Kidney (tissue), 22 donors: ENCODE measurements at places on chromosomes 4 and X. TPM values are rescaled to one million over a fixed set of nuclear protein-coding genes. Genes with fewer than 3 reads are reported as not detected.

The DACH2 gene
- polyA plus RNA-seq = 1.1 TPM

- no peak for DNase-seq
Measured at GRCh38 chrX:115584696-115585095, 23.7 kb downstream of the PLS3 start.

The CLRN2 gene
- polyA plus RNA-seq = not detected

DNA sequence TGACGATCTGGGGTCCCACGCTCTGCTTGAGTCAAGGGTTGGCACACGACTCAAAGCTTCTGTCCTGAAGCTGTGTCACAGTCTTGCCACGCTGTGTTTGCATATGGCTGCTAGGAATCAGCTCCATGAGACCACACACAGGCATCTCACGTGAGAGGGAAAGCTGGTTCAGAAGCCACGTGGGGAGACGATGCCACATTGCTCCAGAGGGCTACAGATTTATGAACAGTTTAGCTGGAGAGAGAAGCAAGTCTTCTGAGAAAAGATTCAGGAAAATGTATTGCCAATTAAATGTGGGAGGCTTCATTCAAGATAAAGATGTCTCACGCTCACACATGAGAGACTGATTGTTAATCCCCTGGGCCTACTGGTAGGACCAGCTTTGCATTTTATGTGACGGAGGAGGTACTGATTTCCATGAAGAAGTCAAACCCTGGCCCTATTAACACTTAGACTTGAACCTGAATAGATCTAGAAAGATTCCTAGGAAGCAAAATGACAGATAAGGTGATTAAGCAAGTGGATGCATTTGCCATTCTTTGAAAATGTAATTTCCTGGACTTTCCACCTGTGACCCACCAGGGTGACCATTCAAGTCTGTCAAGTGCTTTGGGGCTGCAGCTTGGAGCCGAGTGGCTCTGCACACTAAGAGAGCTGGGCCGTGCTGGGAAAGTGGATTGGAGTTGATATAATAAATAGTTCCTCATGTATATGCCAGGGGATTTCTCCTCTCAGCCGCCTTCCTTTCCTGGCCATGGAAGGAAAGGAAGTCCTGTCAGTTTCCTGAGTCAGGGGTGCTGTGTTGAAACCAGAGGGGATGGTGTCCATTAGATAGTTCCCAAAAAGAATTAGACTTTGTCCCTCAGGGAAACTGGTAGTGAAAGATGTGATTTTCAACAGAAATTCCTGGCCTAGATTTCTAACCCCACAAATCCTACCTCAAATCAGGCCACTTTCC lies 29.0 kb downstream of the ENPP6 start:
- no peak for DNase-seq

The SLC30A9 gene
- polyA plus RNA-seq = 52.3 TPM

The SLC16A2 gene
- 17.2 TPM for polyA plus RNA-seq

DNA sequence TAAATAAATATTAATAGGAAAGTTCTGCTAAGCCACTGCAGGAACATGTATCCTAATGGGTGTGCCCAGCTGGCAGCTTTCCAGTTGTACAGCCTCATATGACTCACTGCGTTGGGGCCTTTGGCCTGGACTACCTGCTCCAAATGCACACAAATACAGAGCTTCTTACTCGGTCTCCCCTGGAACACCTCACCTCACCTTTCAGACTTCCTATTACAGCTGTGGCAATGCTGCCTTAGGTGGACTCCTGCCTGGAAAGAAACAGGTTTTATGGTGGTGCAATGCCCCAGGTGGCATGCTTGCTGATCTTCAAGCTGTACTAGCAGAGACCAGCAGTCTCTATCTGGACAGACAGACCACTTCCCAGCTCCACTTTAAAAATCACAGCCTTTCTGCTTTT lies 85.7 kb upstream of the EXOC1L start:
- DNase-seq = peak; percentile 82

DNA sequence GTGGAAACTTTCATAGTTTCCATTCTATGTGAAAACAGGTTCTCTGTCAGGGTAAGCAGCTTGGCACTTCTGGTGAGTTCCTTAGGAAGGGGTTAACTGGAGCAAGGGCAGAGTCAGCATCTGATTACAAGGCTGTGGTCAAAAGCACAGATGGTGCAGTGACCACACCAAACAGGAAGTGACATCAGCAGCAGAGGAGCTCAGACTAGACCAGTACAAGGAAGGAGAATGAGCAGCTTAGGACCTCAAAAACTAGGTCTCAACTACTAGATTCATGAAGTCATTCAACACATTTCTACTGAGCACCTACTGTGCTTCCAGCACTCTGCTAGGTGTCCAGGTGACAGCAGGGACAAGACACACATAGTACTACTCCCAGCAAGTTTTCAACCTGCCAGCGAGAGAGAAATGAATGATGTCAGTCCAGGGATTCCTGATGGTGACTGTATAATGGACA lies 130.2 kb downstream of the AMELX start:
- DNase-seq = no peak

The MAGEC1 gene
- polyA plus RNA-seq = not detected

DNA sequence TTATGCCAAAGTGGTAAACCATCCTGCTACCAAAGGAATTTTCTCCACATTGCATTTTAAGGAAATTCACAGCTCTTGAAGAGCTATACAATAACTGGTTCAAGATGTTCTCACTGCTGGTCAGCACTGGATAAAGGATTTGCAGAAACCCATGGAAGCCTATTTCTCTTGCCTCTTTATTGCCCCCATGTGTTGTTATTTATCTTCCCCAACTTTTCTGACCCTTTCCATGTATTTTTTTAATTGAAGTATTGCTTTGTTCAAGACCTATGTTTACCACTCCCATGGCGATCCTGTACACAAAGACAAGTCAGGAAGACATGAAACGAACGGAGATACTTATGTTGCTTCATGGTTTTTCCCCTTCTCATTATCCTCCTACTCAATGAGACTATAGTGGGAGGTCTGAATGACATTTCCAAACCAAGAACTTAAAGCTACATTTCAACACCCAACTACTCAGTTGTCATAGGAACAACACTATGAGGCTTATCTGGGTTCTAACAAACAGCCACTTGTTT lies 566.4 kb upstream of the DIPK2B start:
- DNase-seq = no peak

GRCh38 chrX:13825178-13825762 lies 8.4 kb upstream of the GPM6B start:
- no peak for DNase-seq

- DNase-seq = peak; percentile 83
Measured at GRCh38 chr4:54539500-54540029, 118.2 kb upstream of the KIT start.

The TMEM31 gene
- polyA plus RNA-seq = not detected

DNA sequence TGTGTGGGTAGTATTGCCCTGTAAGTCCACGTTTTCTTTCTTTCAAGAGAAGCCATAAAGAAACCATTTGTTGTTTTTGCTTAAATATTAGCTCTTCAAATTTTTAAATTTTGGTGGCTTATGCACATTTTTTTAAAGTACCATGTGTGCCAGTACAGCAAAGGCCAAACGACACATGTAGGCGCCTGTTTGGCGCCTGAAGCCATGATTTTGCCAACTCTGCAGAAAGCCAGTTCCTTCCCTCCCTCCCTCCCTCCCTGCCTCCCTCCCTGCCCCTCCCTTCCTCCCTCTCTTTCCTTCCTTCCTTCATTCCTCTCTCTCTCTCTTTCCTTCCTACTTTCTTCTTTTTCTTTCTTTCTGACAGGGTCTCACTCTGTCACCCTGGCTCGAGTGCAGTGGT lies 65.9 kb upstream of the LIMCH1 start:
- no peak for DNase-seq

The OTC gene
- not detected for polyA plus RNA-seq

GRCh38 chr4:81040012-81040659 lies 9.6 kb downstream of the BMP3 start:
- DNase-seq = peak; percentile 72

GRCh38 chr4:124903995-124904722 lies 191.6 kb upstream of the ANKRD50 start:
- DNase-seq = peak; percentile 70

The TREX2 gene
- polyA plus RNA-seq = 0.67 TPM

GRCh38 chrX:149848855-149849254 lies 32.1 kb upstream of the MAGEA8 start:
- no peak for DNase-seq

The IL21 gene
- not detected for polyA plus RNA-seq

The MUC7 gene
- polyA plus RNA-seq = not detected

The ARSJ gene
- polyA plus RNA-seq = 3.6 TPM

- DNase-seq = peak; percentile 72
Measured at GRCh38 chr4:48195374-48195773, 61.3 kb upstream of the TXK start.

DNA sequence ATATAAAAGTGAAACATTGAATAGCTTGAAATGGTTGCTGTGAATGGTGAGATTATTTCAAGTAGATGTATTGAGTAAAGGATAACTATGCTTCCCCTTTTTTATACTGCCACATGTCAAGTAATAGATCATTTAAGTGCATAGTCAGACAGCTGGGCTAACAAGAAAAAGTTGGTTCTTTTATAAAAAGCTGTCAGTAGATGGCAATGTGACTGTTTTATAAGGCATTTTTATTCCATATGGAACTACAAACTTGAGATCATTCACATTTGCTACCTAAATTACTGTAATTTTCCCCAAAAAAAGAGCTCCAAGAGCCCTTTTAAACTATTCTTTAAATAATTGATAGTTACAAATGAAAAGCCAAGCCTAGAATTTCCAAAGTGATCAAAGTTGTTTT lies 831.0 kb downstream of the C4orf33 start:
- DNase-seq = no peak

DNA sequence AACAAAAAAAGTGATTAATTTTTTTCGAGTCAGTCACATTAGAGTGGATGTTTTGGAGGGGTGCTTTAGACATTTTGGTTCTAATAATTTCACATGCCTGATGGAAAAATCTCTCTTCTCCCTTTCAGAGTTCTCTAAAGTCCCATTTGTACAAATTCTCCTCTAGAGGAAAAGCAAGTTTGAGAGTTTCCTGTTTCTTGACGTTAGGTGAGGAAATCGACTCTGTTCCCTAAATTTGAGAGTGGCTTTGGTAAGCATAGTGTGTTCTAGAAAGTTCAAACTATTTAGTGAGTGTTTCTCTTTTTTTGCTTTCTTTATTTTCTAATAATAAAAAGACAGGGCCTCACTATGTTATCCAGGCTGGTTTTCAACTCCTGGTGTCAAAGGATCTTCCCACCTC lies 1.6 kb upstream of the ATP6AP2 start:
- DNase-seq = no peak

- no peak for DNase-seq
Measured at GRCh38 chr4:88251924-88252323, 32.4 kb downstream of the PPM1K start.

GRCh38 chr4:145177511-145177905 lies 2.9 kb downstream of the OTUD4 start:
- DNase-seq = no peak

DNA sequence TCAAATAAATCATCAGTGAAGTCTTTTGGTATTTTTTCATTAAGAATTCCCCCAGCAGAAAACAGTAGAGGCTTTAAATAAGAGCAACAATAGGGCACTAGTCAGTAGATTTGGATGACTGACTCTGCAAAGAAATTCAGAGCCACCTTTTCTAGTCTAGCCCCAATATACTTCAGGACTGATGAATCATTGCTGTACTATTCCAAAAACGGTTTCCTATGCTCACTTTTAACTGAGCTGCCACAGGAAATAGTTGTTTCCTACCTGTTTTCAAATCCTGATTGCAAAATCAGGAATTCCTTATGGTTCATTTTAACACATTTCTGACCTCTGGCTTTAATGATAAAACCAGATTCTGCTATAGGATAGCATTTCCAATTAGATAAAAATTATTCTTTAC lies 171.6 kb downstream of the NR3C2 start:
- no peak for DNase-seq

The CYTL1 gene
- not detected for polyA plus RNA-seq

GRCh38 chr4:112702892-112703291 lies 65.9 kb downstream of the LARP7 start:
- no peak for DNase-seq

GRCh38 chr4:179709961-179710624 lies 2267.9 kb upstream of the AGA start:
- no peak for DNase-seq

GRCh38 chr4:118845552-118846050 lies 9.7 kb upstream of the SEC24D start:
- no peak for DNase-seq

The ADGRL3 gene
- polyA plus RNA-seq = 1.3 TPM

DNA sequence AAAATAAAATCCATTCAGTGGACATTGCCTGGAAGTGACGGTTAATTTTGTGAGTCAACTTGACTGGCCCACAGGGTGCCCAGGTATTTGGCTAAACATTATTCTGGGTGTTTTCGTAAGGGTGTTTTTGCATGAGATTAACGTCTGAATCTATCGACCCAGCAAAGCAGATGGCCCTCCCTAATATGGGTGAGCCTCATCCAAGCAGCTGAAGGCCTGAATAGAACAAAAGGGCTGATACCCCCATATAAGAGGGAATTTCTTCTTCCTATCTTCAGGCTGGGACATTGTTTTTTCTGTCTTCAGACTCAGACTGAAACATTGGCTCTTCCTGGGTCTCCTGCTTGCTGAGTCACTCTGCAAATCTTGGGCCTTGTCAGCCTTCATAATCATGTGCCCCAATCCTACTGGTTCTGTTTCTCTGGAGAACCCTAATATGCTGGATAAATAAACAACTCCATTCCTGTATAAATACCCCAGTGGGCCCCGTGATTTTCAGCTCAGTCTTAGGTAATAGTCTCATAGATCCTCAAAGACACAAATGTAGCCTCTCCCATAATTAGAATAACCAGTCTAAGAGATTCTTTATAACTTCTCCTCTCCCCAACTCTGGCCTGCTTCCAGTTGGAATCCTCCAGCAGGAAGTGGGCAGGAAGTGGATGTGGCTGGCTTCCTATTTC lies 33.1 kb upstream of the DDX3X start:
- no peak for DNase-seq

GRCh38 chrX:132489578-132490419 lies 961 bp upstream of the MBNL3 start:
- DNase-seq = peak; percentile 47

GRCh38 chrX:39459952-39460351 lies 637.8 kb downstream of the BCOR start:
- DNase-seq = no peak

GRCh38 chr4:24067367-24068193 lies 177.7 kb upstream of the PPARGC1A start:
- DNase-seq = no peak

- no peak for DNase-seq
Measured at GRCh38 chrX:132077414-132077813, 50.4 kb downstream of the FRMD7 start.

DNA sequence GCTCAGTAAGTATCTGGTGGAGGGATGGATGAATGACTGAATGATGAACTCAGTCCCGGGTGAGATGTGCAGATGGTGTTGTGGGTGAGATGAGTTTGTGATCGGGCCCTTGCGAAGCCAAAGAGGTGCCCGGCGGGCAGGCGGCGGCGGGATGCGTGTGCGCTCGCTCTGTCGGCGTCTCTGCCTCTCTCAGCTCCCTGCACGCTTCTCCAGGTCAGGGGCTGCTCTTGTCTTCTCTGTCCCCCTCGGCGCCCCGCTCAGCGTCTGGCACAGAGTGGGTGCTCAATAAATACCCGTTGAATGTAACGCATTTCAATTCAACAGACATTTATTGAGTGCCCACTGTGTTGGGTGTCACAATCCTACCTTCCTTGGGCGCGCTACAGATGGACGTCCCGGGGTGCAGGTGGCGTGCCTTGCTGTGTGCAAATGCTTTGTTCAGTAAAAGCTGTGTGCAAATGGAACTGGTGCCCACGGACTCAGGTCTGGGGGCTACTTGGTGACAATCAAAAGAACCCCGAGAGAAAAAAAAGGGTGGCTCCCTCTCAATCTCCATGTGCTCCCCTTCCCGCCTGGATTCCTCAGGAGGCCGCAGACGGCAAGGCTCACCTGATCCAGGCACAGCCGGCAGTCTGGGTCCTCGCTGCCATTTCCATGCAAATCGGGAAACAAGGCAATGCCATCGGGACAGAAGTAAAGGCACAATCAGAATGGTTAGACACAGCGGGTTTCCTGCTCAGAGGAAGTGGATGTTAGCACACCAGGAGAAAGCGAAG lies 65.6 kb upstream of the AFAP1 start:
- no peak for DNase-seq
